ENCODE measurements at places on chromosomes 2 and 18. TPM values are rescaled to one million over a fixed set of nuclear protein-coding genes. Genes with fewer than 3 reads are reported as not detected.
A peak's percentile ranks its signal among the peaks of the same experiment; 100 is the strongest.

- H3K27me3 ChIP-seq, result no peaks in the 10 kb centered on the region
- H3K4me3 ChIP-seq, result no peak overlapping the region
- no peaks in the 10 kb centered on the region for H3K36me3 ChIP-seq
These were observed 512.9 kb upstream of the ID2 start for GRCh38 chr2:8168876-8169424.

The EPB41L3 gene
- 68.8 TPM for total RNA-seq

DNA sequence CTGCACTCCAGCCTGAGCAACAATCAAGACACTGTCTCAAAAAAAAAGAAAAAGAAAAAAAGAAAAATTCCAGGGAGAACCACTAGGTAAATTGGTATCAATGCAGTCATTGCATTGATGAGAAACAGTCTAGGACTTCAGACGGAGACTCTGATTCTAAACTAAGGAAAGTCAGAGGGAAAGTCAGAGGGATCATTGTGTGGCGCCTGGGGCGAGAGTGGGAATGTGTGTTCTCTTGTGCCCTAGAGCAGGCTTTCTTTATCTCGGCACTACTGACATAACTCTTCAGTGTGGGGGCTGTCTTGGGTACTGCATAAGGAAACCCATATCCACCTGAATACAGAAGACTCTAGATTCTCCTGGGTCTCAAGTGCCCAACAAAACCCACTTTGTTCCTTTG is 24.8 kb downstream of the SERPINE2 start:
- DNase-seq, result no peak
- H3K27ac ChIP-seq, result no peak overlapping the region
- no peaks in the 10 kb centered on the region for H3K27me3 ChIP-seq
- no peaks in the 10 kb centered on the region for H3K36me3 ChIP-seq

The CHST10 gene
- 17.1 TPM for total RNA-seq

DNA sequence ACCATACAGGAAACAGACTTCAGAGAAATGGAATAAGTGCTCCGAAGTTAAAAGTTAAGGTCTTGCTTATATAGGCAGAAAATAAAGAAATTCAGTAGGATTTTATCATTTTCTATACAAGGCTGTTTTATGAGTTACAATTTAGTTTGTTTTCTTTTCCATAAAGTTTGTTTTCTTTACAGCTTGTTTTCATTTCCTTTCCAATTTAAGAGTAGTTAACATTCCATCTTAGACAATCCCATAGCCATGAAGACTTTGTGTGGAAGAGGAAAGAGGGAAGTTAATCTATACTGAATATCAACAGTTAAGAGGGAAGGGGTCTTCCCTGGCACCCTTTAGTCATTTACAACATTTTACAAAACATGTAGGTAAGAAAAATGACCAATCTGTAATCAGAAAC is 26.5 kb downstream of the TTC32 start:
- no peaks in the 10 kb centered on the region for H3K4me1 ChIP-seq
- H3K4me3 ChIP-seq, result no peak overlapping the region

DNA sequence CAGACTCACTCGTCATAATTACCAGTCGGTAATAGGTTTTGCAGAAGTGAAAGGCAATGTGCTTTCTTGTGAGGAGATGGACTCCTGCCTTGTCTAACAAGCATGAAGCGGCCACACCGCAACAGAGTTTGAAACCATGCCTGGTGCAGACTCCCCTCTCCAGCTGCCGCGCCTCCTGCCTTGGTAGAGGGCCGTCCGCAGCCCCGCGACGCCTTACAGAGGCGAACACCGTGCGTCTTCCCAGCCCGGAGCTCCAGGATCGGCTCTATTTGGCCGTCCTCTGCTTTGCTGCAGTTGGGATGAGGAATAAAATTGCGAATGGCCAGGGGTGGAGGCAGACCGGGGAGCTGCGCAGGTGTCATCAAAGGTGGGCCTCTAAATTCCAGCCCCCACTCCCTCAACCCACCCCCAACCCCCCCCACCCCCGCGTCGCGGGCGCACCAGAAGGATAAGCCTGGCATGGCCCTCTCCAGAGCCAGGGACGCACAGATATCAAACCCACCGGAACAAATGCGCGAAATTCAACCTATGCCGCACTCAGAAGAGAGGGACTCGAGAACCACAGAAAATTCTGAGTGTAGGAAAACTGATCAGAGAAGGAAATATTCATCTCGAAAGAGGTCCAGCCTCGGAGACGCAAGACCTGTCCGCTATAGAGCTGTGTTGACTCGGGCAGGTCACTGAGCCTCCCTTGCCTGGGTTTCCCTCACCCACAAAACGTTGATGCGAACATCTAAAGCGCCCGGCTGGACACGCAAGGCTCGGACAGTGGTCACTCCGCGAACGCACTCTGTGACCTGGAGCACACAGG is 1.1 kb downstream of the TRABD2A start:
- no peaks in the 10 kb centered on the region for H3K36me3 ChIP-seq
- peak overlapping the region; percentile 57 for H3K4me3 ChIP-seq
- no peak for DNase-seq
- peaks cover 31% of the 10 kb centered on the region for H3K4me1 ChIP-seq
- peak overlapping the region; percentile 40 for H3K27ac ChIP-seq
- no peaks in the 10 kb centered on the region for H3K27me3 ChIP-seq

GRCh38 chr2:221318376-221319130 is 253.6 kb downstream of the EPHA4 start:
- H3K4me1 ChIP-seq, result no peaks in the 10 kb centered on the region
- H3K4me3 ChIP-seq, result no peak overlapping the region

Measured in tibial nerve (tissue), 4 donors.